Activated CD4-positive, alpha-beta T cell treated with anti-CD3 and anti-CD28 coated beads for 4 hours (primary cell): ENCODE measurements at places on chromosomes 4 and X.

GRCh38 chr4:140300271-140300970, 73.0 kb upstream of the SCOC start:
- no peak for DNase-seq

- DNase-seq: no peak
These were observed 78.9 kb downstream of the RFC1 start for GRCh38 chr4:39287223-39287622.

- no peak for DNase-seq
These were observed 273.0 kb downstream of the PPP3CA start for GRCh38 chr4:101074326-101074725.

GRCh38 chr4:4693755-4694295, 152.0 kb upstream of the STX18 start:
- no peak for DNase-seq

- peak; percentile 45 for DNase-seq
These were observed 34.3 kb downstream of the NLGN3 start for GRCh38 chrX:71178908-71179307.

GRCh38 chr4:125266901-125267604, 47.7 kb upstream of the FAT4 start:
- no peak for DNase-seq

DNA sequence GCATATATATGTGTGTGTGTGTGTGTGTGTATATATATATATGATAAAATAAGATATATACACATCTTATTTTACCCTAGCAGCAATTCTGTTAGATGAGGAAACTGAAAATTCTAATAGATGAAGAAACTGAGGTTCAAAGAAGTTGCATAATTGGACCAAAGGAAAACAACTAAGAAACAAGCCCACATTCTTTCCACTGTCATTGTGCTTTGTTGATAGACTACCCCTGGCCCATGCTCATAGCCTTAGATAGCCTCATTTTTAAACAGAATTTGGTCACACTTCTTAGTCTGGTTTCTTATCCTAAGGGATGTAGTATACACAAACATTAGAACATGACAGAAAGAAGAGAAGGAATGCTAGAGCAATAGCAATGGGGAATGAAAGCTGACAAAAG, 138.8 kb downstream of the NDST3 start:
- no peak for DNase-seq

GRCh38 chrX:23513121-23513520, 154.2 kb upstream of the PRDX4 start:
- no peak for DNase-seq

DNA sequence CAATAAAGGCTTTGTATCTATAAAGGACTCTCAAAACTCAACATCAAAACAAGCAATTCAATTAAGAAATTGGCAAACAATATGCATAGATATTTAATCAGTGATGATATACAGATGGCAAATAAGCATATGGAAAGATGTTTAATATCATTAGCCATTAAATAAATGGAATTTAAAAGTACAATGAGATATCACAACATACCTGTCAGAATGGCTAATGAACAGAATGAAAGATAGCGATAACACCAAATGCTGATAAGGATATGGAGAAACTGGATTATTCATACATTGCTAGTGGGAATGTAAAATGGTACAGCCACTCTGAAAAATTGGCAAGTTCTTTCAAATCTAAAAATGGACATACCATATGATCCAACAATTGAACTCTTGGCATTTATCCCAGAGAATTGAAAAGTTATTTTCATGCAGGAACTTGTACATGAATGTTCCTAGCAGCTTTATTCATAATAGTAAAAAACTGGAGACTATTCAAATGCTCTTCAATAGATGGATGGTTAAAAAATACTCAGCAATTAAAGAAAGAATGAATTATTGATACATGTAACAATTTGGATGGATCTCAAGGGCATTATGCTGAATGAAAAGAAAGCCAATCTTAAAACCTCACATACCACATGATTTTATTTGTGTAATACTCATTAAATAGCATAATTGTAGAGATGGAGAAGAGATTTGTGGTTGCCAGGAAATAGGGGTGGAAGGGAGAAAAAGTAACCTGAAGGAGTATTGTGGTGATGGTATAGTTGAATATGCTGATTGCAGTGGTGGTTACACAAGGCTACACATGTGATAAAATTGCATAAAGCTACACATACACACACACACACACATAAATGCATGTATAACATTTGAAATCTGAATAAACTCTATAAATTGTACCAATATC, 45.9 kb upstream of the ALG13 start:
- no peak for DNase-seq

- DNase-seq: no peak
These were observed 929.1 kb downstream of the STIM2 start for GRCh38 chr4:27789773-27790172.

DNA sequence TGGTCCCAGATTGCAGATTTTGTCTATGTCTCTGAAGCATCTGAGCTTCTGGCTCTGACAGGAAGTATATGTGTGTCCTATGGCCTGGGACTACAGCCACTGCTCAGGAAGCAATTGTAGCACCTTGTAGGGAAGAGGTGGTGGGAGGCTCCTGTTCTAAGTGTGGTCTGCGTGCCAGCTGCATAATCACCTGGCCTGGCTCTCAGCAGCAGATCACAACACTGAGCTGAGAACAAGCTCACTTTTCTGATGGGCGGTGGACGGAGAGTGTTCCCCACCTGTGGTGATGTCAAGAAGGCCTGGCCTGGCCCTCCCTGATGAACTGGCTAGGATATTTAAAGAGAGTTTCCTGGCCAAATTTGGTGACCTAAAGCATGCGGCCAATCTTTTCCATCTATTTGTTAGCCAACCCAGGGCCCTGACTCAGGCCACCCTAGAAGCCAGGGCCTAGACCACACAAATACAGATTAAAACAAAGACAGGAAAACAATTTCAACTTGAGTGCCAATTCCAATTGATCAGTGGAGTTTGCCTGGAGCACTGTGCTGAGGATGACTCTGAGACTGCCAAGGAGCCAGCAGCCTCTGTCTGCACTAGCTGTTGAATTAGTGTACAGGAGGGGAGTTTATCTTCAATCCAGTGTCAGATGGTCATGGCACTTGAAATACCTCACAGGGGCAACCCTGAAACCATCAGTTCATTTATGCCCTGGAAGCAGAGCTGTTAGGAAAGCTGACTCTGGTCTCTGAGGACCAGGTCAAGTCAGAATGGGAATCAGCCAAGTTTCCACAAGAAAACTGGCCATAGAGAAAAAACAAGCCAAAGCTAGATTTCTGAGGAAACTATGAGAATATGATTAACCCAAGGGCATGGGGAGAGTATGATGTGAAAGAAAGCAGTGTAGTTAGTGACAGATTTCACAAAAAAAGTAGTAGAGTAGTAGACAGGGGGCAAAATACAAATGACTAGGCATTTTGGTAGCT, 47.4 kb downstream of the PRDM5 start:
- no peak for DNase-seq

GRCh38 chr4:42732776-42733175, 75.9 kb upstream of the ATP8A1 start:
- DNase-seq: no peak

GRCh38 chr4:188091-188490, 63.8 kb downstream of the ZNF718 start:
- no peak for DNase-seq

- DNase-seq: no peak
These were observed 45.0 kb downstream of the TEC start for GRCh38 chr4:48224606-48225005.

DNA sequence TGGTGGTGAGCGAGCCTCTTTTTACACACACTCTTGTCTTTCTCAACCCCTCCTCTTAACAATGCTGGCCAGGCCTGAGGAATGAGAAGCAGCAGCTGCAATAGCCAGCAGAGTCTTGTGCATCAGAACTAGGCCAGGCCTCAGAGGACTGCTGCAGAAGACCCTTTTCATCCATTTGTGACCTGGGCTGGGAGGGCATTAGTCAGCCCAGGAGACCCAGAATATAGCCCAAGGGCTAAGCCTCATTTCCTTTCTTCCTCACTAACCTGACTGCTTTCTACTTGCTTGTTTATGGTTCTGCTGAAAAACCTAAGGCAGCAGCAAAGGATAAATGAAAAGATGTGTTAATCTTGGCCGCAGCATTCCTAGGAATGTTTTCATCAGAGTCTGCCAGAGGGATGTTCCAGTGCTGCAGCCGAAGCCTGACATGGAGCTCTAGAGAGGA, 254.7 kb upstream of the AR start:
- no peak for DNase-seq

GRCh38 chr4:45580334-45580733, 543.5 kb downstream of the GABRG1 start:
- DNase-seq: no peak

DNA sequence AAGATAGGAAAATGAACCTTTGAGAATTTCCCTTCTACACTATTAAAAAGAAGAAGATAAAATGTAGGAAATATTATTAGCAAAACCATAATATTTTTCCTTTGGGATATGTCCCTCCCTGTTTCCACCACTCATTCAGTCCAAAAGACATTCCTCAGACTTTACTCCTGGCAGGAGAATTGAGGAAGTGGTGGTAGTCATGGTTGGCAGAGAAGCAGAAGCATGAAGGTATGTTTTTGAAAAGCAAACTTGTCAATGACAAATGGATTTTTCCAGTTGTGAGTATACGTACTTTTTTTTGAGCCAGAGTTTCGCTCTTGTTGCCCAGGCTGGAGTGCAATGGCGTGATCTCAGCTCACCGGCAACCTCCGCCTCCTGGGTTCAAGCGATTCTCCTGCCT, 13.7 kb downstream of the STAG2 start:
- no peak for DNase-seq

DNA sequence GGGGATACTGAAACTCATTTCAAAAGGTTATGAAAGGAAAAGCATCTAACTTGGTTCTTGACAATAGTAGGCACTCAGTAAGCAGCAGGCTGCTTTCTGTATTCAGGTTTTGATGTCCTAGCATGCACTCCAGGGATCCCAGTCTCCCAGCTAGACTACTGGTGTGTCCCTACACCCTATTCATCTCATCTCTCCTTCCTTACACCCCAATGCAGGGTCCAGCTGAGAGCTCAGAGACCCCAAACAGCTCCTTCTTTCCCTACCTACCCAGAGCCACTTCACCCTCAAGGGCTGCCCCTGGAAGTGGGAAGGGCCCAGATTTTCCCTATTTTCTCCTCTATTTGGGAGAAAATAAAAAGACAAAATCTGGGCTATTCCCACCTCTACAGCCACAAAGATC, 1.6 kb upstream of the EFNB1 start:
- no peak for DNase-seq

GRCh38 chr4:154389148-154389547, 102.5 kb downstream of the DCHS2 start:
- DNase-seq: no peak

GRCh38 chrX:139518475-139518874, 12.1 kb upstream of the F9 start:
- DNase-seq: no peak

- DNase-seq: no peak
These were observed 2.8 kb downstream of the SLC35A2 start for GRCh38 chrX:48908600-48908999.

GRCh38 chr4:76341063-76341462, 34.5 kb downstream of the STBD1 start:
- DNase-seq: no peak

DNA sequence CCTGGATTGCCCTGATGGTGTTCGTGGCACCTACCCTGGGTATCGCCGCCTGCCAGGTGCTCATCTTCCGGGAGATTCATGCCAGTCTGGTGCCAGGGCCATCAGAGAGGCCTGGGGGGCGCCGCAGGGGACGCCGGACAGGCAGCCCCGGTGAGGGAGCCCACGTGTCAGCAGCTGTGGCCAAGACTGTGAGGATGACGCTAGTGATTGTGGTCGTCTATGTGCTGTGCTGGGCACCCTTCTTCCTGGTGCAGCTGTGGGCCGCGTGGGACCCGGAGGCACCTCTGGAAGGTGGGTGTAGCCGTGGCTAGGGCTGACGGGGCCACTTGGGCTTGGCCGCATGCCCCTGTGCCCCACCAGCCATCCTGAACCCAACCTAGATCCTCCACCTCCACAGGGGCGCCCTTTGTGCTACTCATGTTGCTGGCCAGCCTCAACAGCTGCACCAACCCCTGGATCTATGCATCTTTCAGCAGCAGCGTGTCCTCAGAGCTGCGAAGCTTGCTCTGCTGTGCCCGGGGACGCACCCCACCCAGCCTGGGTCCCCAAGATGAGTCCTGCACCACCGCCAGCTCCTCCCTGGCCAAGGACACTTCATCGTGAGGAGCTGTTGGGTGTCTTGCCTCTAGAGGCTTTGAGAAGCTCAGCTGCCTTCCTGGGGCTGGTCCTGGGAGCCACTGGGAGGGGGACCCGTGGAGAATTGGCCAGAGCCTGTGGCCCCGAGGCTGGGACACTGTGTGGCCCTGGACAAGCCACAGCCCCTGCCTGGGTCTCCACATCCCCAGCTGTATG, 1.8 kb downstream of the AVPR2 start:
- no peak for DNase-seq

DNA sequence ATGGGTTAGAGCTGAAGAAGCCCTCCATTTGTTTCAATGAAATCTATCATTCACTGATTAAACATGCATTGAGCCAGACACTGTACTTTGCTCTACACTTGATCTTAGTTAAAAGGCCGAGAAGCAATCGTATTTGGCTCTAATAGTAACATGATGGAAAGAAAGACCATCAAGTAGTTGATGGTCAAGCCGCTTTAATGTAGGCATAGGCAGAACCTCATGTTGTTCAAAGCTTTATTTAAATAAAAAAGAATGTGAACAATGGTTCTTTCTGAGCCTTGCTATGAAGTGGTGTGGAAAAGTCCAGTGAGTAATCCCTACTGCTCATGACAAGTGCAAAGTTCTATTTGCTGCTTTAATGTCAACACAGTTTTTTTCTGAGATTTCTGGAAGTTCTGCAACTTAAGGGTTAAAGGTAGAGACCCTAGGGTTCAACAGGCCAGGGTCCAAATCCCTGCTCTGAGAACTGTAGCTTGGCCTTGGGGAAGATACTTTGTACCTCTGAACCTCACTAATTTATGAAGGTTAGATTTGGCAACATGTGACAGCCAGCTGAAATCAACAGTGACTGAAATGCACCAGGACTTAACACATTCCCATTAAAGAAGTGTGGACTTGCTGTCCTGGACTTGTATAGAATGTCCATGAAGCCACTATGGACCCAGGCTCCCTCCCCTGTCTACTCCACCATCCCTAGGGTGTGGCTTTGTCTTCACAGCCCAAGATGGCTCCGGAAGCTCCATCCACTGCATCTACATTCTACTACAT, 17.9 kb upstream of the LAP3 start:
- no peak for DNase-seq

DNA sequence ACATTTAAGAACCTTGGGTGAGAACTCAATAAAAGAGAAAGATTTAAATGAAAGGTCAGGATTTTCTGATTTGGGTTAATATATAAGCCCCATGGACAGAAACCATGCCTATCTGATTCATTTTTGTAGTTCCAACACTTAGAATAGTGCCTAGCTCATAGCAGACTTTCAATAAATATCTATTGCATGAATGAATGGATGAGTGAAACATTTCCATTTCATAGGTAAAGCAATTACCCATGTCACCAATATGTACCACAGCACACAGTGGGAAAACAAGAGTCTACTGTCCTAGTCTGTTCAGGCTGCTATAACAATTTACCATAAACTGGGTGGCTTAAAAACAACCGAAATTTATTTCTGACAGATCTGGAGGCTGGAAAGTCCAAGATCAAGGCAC, 63.9 kb upstream of the PTPN13 start:
- no peak for DNase-seq
